Naive thymus-derived CD4-positive, alpha-beta T cell (primary cell): ENCODE measurements at places on chromosomes 4 and X. TPM values are rescaled to one million over a fixed set of nuclear protein-coding genes. Genes with fewer than 3 reads are reported as not detected.

Gene RNF175
- total RNA-seq: not detected in 2 replicates

Gene SPACA5
- not detected for total RNA-seq

Gene LUZP4
- total RNA-seq: not detected

Gene SMR3B
- total RNA-seq: not detected

Gene ARMCX2
- 5.2 TPM for total RNA-seq

Gene ADRA2C
- not detected for total RNA-seq

Gene RNF128
- not detected for total RNA-seq

Gene MAGEA10
- not detected for total RNA-seq

Gene DUSP21
- not detected in 2 replicates for total RNA-seq

Gene CD38
- 15.3 TPM for total RNA-seq

Gene SPATA18
- total RNA-seq: not detected

Gene TBC1D8B
- 0.71 TPM for total RNA-seq

Gene FANCB
- total RNA-seq: 3.9 TPM

Gene HAND2
- not detected for total RNA-seq

Gene MID1
- total RNA-seq: not detected

Gene CYTL1
- total RNA-seq: not detected in 2 replicates

Gene MAGEC1
- total RNA-seq: not detected

Gene TCP11X2
- total RNA-seq: not detected

Gene SUPT20HL2
- not detected for total RNA-seq

Gene ARSJ
- 0.29 TPM for total RNA-seq

Gene FATE1
- total RNA-seq: not detected

Gene ADGRA3
- total RNA-seq: 4.1 TPM

Gene NIPAL1
- total RNA-seq: not detected

Gene PPEF2
- total RNA-seq: 0.07 and 0.25 TPM in 2 replicates
